BE2C (cell line): ENCODE measurements at places on chromosomes 3 and 15.

- no peak for DNase-seq
Measured at GRCh38 chr3:139597947-139598346, 58.4 kb upstream of the RBP1 start.

DNA sequence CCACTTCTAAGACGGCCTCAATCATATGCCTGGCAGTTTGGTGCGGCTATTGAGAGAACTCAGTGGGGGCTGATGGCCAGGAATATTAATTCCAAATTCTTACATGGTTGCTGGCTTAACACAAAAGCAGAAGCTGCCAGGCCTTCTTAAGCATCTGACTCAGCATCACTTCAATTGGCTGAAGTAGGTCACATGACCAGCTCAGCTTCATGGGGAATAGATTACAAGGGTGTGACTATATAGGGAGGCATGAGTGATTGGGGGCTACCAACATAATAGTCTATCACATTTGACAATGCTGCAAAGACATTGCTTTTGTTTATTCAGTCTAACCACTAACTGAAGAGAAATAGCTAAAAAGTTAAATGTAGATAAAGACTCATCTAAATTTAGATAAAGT lies 101.6 kb upstream of the ANKRD28 start:
- no peak for DNase-seq

DNA sequence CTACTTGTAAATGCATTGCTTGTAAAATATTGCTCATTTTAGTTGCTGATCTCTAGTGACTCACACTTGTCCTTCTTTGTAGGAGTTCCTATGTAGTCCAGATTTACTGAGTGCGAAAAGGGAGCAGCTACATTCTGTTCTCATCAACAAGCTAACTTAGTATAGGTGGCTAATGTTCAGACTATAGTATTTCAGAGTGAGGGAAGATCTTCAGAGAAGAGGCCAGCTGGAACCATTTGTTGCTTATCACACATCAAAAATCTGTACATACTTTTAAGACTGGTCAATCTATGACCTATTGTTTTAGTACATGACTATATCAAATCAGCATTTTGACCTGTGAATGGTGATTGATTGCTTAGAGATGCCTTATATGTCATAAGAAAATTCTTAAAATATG lies 71.3 kb upstream of the THSD4 start:
- DNase-seq: no peak

GRCh38 chr3:32780735-32781210 lies 37.0 kb upstream of the TRIM71 start:
- DNase-seq: peak; percentile 51

DNA sequence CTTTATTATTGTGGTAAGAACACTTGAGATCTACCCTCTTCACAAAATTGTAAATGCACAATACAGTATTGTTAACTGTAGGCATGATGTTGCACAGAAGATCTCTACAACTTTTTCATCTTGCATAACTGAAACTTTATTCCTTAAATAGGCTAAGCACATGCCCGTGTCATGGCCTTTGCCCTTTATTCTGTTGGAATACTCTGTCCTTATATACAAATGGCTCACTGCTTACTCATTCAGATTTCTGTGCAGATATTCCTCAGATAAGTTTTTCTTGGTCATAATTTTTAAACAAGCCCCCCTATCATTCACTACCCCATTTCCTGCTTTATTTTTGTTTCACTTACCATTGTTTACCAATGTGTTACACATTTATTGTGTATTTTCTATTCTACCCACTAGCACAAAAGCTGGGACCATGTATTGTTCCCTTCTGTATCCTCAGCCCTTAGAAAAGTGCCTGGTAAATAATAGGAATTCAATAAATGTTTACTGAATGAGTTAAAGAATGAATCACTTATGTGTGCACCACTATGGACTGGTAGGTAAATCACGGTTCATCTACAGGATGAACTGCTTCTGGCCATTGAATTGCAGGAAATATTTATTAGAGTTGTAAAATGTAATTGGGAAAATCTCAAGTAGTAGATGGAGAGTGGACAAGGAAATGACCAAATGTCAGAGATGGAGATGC lies 151.0 kb downstream of the CPNE4 start:
- no peak for DNase-seq
